ENCODE measurements at places on chromosomes 2 and 18. TPM values are rescaled to one million over a fixed set of nuclear protein-coding genes. Genes with fewer than 3 reads are reported as not detected.

DNA sequence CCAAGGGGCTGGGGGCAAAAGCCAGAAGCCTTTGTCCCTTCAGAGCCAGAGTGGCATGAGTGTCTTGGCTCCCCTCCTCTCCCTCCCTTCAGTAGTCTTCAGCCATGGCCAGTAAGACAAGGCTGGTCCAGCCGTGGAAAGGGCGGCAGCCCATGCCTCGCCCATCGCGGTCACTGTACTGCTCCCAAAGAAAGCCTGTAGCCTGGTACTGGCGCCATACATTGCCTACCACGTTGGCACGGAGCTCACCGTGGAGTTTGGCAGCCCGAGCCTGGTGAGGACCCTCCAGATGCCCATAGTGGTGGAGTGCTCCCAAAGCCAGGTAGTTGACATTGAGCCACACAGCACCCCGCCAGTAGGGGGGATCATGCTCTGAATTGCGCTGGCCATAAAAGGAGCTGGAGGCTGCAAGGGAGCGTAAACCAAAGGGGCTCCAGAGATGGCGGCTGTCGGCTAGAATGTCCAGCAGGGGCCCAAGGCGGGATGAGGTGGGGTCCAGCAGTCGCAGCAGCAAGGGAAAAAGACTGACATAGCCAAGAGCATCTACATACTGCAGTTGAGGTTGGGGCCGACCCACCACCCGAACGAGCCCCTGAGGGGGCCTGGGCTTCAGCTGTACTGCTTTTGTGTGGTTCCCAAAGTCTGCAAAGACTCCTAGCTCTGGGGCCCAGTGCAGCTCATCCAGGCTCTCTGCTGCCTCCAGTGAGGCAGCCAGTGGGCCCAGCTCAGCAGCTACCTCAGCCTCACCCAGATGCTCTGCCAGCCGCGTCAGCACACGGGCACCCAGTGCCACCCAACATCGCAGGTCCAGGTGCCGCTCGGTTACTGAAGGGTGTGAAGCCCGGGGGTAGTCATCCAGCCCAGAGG, 3.2 kb downstream of the WBP1 start:
- no peak for DNase-seq

GRCh38 chr2:149152469-149152953, 114.0 kb downstream of the LYPD6B start:
- peak; percentile 59 for DNase-seq

DNA sequence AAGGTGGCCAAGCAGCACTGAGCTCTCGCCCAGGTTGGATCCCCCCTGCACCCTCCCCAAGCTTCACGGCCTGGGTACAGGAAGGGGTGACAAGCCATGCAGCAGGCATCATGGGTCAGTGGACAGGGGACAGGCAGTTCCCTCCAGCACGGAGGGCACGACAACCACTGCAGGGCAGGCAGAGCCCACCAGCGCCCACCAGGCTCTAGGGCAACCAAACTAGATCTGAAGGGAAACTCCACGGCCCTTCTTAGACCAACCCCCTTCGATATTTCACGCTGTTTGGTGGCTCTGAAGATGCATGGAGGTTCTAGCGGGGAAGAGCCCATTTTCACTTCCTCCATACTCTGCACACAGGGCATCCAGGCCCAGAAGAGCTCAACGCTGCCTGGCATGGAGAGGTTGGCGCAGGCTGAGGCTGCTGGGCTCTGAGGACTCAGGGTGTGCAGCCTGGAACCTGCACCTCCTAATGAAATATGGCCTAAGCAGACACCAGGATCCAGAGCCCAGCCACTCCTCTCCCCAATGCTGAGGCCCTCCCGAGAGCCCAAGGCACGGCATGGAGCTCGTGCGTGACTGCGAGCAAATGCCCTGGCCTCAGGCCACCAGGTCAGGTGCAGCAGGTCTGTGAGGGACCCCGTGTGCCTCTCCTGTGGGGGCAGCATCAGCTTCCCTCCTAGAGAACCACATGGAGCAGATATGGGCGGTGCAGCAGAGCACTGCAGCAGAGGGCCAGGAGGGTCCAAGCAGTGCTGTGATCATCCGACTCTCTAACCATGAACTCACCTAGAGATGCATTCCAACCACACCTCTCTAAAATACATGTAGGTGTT, 8.7 kb upstream of the MTERF4 start:
- DNase-seq, result no peak

CPLX4 gene
- under 0.01 TPM for total RNA-seq

GRCh38 chr2:60872510-60872928, 8.9 kb upstream of the REL start:
- DNase-seq, result no peak

DNA sequence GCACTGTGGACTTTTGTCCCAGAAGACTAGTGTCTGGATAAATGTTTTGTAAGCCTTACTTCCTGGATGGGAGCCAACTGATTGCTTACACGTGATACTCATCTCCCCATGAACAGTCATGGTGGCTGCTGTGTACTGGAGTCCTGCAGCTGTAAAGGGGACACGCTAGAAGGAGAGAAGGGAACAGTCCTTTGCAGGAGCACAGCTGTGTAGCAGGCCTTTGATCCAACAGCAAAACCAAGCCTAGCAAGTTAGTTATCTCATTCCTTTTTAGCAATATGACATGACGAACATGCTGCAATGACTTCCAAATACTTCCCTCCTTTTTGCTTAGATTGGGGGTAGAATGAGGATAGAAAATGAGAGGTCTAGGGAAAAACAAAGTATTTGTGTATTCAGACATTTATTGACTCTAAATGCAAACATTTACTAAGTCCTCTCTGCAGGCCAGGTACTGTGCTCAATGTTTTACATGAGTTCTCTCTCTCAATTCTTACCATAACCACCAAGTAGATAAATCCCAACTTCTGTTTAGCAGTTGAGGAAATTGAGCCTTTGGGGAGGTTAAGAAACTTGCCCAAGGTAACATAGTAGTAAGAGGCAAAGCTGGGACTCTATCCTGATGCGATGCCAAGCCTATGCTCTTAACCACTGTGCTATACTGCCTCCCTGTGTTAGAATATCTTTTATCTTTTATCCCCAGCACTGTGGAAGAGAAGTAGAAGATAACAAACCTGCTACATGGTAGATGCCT, 55.4 kb upstream of the CD28 start:
- peak; percentile 72 for DNase-seq

GRCh38 chr18:331221-331821, 63.5 kb upstream of the THOC1 start:
- peak; percentile 57 for DNase-seq

MBP gene
- total RNA-seq, result 3.9 TPM

DNA sequence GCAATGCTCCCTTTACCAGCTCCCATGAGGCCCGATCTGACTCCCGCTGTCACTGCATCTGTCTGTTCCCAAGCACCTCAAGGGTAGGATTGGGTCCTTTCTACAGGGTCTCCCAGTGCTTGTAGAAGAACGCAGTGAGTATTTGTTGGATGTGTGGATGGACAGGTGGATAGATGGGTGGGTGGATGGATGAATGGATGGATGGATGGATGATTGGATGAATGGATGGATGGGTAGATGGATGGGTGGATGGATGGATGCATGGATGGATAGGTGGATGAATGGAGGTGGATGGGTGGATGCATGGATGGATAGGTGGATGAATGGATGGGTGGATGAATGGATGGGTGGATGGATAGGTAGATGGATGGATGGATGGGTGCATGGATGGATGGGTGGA, 91.6 kb downstream of the HS1BP3 start:
- no peak for DNase-seq

DNA sequence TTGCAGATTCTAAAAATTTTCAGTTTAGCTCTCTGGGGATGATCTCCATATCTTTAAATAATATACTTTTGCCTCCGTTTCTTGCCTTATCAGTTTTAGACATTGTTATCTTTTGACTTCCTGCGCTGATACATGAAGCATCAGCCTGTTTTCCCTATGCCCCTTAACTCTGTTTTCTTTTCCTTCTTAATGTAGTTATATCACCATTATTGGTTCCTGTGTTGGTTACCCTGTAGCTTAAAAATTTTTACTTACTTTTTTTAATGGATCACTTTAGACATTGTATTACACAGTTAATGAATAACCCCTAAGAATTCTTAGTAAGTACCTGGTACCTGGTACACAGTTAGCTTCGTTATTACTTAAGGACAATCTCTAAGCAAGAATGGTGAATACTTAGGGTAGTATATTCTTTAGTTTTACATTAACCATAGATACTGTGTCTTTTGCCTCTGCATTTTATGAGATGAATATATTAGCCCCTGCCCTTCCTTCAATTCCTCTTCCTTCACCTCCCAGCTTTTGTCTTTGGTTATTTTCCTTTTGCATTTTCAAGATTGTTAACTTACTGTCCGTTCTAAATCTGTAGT, 40.9 kb downstream of the BABAM2 start:
- DNase-seq, result no peak

XIRP2 gene
- total RNA-seq, result under 0.01 TPM

C2orf80 gene
- total RNA-seq, result not detected

TCF23 gene
- total RNA-seq, result not detected

TMEFF2 gene
- not detected for total RNA-seq

GRCh38 chr2:79788952-79789651, 276.3 kb downstream of the CTNNA2 start:
- no peak for DNase-seq

PRKRA gene
- total RNA-seq, result 60.9 TPM

DNA sequence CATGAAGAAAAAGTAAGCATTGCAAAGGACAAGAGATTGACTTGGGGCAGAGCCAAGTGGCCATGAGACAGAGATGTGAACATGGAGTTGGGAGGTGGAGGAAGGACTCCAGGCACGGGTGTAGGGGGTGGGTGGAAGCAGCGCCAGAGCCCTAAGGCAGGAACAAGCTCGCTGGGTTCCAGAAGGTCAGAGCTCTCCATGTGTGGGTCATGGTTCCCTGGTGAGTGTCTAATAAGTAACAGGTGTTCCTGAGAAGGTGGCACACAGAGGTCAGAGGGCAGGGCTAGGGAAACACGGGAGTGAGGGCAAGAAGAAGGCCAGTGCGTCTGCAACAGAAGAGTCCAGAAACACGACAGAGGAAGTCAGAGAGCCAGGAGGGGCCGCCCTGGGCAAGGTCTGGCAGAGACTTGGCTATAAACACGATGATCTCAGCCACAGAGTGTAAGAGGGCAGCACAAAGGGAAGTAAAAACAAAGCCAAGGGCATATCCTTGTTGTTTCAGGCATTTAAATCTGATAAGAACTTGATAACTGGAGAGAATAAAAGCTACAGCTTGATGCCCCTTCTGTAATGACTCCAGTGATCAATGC, 260.8 kb downstream of the TGIF1 start:
- no peak for DNase-seq

EFEMP1 gene
- 65.1 TPM for total RNA-seq

DNA sequence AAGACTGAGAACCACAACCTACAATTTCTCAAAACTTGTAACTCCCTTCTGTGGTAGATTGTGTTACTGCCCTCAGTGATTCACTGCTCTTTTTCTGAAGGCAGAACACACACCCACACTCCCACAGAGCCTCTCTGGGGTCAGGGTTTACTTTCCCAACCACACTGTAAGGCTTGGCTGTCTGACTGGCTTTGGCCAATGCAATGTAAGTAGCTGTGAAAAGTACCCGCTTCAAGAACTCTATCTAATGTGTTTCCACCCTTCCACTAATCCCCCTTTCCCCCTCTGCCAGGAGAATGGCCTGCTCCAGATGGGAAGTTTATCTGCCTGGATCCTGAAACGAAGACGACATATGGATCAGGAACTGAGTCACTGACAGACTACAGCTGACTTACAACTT, 222.7 kb downstream of the CDH2 start:
- peak; percentile 89 for DNase-seq

DNA sequence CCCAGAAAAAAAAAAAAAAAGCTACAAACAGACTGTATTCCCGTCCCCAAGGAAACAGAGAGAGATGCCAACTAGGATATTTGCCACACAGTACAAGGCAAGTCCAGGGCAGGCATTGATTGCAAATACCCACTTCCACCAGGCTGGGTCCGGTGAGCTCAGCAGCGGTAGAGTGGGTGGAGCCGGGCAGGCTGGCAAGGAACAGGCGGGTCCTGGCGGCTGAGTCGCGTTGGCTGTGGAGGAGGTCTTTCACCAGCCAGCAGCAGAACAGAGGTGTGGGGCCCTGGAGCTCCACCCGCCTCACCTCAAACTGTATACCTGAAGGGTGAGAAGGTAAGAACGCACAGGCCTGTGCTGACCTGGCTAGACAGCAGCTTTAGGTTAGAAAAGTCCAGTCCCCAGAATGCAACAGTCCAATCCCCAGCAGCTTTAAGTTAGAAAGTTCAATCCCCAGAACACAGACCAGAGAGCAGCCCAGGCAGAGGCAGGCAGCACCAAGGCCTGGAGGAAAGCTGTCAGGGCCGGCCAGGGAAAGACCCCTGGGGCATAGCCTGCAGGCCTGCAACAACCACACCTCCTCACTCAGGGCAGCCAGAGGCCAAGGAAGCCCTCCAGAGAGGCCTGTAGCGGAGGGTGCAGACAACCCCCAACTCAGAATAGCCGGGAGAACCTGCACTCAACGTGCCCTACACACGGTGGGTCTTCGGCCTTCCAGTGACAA, 21.9 kb upstream of the MTERF4 start:
- no peak for DNase-seq

DNA sequence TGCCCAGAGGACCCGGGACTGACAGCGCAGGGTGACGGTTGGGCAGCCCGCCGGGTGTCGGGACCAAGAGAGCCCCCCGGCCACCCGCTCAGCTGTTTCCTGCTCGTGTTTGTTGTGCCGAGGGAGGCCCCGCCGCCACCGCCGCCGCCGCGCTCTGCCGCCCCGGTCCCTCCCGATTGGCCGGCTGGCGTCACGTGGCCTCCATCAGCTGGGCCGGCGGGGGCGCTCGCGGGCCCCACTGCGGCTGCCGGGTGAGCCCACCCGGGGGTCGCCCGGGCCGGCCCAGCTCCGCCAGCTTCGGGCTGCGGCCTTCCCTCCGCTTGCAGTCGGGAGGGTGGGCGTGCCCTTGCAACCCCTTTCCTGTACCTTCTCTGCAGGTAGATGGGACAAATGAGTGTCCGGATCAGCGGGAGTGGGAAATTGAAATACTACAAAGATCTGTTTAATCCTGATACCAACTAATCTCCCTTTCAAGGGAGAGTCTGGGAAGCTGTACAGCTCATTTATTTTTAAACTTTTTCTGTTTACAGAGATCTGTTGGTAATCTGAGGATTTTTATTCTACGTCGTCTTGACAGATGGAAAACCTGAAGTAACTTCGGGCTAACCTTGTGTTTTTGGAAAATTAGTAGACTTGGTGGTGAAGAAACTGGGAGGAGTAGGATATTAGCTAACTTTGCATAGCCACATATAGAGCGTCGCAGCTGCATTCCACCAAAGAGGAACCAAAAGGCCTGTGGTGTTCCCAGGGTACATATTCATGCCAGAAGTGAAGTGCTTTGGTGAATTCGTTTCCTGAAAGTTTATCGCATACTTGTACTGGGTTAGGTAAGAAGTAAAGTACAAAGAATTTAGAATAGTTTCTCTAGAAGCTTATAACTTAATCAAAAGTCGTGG, 1.2 kb downstream of the YPEL5 start:
- peak; percentile 67 for DNase-seq

SSB gene
- 91.5 TPM for total RNA-seq

GRCh38 chr2:110804915-110805314, 72.5 kb downstream of the ACOXL start:
- DNase-seq, result no peak

DNA sequence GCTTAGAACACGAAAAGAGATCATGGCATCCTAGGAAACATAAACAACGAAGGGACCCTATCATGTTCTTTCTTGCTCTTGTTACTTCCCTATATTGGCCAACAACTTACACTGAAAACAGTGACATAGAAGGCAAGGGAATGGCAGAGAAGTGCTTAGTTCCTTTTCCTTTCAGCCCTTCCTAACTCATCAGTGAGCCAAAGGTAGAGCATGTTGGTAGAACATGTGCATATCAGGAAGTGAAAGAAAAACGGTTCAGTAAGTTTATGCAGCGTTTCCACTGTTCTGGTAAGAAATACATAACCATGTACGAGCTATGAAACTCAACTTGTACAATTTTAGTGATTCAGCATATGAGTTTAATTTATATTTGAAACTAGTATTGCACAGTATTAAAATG, 21.7 kb downstream of the AKAIN1 start:
- no peak for DNase-seq

RTP5 gene
- not detected for total RNA-seq

All from fibroblast of villous mesenchyme (primary cell).